ENCODE measurements at places on chromosomes 12 and 14.

DNA sequence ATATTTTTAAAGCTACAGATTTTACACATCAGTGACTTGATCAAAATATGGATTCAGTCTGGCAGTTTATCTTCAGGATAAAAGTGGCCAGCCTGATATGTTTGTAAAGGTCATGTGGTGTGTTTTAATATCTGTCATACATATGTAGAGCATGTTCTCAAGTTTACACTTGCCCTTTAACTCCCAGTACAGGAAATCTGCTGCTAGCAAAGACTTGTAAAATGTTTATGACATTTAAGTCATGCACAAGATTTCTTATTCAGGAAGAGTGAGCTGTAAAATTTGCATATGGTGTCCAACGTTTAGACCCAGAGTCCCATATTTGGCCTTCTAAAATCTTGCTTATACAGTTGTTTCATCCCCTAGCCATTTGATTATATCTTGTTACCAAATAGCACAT, 197.5 kb upstream of the FLRT2 start:
- no peak for DNase-seq

GRCh38 chr12:45439039-45439438, 223.1 kb downstream of the ANO6 start:
- DNase-seq: no peak

DNA sequence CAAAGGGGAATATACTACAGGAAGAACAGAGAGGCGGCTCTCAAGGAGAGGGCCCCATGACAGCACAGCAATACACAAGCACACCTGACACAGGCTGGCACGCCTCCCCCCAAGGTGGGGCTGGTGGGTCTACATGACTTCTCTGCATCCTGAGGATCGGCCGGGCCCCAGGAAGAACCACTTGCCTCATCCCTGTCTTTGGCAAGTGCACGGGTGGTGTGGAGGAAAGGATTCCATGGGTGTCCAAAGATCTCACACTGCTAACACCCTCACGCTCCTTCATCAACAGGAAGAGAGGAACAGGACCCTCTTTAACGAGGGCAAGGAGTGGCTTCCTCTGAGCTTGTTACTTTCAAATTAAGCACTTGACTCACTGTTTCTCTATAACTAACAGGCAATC, 7.3 kb downstream of the VAMP1 start:
- no peak for DNase-seq

DNA sequence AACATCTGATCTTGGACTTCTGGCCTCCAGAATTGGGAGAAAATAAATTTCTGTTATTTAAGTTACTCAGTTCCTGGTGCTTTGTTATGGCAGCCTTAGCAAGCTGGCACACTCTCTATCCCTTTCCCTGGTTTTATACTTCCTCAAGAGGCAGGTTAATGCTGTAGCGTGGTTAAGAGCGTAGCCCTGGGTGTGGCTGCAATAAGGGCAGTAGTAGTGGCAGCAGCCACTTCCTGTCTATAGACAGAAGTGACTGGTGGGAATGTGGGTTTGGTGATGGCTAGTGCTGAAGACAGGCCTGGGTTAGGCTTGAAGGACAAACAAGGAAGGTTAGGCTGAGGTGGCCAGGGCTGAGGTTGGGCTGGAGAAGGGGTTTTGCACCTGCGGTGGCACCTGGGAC, 3.6 kb upstream of the LGALS3 start:
- no peak for DNase-seq

DNA sequence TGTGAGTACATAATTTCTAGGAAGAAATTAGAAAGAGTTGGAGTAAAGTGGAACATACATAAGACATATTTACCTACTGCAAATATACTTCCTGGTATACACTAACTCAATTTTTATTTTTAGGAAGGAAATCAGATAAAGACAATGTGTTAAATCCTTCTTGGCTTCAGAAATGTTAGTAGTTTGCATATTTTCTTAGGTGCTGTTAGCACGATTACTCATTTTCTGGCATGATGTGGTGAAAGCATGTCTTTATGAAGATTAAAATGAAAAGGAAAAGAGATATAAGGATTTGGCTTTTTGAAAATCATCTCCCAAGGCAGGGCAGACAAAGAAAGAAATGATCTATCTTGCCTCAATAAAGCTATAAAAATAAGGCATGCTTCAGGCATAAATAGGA, 287.6 kb upstream of the E2F7 start:
- DNase-seq: no peak

GRCh38 chr14:100091386-100091785, 26.2 kb downstream of the EVL start:
- no peak for DNase-seq

GRCh38 chr14:103007555-103007954, 49.8 kb downstream of the CDC42BPB start:
- no peak for DNase-seq

GRCh38 chr14:45249856-45250575, 3.0 kb downstream of the MIS18BP1 start:
- no peak for DNase-seq

DNA sequence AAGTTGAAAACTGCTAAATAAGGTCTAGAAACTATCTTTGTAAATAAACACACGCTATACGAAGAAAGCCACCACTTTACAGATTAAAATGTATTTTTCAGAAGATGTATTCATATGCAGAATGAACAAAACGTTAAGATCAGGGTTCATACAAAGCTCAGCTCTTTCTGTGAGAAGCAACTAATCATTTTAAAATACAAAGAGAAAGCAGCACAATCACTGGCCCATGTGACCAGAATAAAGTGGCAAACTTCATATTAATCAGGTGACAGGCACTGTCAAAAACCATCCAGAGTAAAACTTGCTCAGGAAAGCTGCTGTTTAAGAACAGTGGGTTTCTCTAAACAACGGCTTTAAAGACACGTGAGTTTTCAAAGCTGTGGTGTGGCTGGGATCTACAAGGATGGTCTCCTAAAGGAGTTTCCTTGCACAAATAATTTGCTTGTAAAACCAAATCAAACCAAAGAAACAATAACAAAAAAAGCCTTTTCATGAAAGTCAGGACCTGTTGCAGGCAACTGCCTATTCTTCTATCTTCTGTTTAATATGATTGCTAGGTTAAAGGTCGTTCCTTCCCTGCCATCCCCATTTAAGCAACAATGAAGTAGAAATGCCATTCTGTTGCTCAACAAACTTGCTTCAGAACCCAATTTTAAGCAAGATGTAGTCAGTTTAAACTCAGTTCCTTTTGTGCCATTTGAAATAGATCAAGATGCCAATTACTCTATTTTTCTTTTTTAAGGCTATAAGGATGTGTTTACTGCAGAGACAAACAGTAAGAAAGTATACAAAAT, 22.3 kb downstream of the SEL1L start:
- no peak for DNase-seq

- DNase-seq: no peak
Observed at GRCh38 chr12:38201461-38202276, 114.9 kb upstream of the ALG10B start.

DNA sequence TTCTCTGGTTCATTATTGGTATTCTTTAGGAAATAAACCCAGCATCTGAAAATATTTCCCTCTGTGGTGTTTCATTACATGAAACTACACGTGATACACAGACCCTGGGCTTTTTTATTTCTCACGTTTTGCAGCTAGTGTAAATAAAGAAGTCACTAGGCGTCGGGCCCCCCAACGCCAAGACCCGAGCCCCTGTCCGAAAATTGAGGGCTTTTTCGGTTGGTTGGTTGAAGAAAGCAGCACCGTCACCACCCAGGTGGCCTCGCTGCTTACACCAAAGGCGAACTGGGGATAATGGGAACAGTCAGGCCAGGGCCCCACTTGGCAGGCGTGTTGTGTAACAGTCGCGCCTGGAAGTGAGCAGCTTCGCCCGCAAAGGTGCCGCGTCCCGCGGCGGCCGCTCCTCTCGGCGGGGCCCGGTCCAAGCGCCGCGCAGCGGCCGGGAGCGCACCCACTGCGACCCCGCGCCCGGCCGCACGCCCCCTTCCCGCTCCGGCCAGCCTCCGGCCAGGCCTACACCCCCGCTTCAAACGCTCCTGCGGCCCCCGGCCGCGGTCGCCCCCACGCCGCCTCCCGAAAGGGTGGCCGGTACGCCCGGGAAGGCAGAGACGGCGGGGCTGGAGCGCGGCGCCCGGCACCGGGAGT, 1.2 kb downstream of the DUSP16 start:
- peak; percentile 13 for DNase-seq

DNA sequence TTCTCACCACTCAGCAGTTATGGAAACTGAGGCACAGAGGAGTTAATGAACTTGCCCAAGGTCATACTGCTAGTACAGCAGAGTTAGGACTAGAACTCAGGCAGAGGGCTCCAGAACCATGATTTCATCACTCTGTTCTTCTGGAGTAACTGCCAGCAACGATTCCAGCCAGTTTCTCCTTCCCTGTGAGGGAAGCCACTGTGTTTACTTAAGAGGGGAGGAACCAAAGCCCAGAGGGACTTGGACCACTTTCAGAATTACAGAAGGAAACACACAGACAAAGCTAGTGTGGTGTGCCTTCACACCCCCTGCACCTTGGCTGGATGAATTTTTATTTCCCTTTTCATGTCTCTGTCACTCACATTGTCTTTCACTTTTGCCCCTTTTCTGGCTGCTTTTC, 398.2 kb downstream of the DPF3 start:
- DNase-seq: no peak

DNA sequence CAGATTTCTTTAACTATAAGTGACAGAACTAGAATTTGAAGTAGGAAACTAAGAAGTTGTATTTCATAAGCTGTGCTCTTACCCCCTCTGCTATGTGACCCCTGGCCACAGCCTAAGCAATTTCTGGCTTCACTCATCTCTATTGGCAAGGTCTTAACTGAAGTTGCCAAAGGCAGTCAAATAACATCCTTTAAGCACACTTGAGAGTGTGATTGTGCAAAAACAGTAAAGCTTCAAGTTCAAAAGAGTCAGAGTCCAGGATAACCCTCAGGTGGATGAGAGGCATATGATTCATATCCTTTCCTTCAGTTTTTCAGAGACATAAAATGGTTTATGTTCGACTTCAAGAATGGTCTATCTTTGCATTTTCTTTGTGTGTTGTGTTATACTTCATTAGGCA, 45.2 kb downstream of the GRIP1 start:
- DNase-seq: no peak

DNA sequence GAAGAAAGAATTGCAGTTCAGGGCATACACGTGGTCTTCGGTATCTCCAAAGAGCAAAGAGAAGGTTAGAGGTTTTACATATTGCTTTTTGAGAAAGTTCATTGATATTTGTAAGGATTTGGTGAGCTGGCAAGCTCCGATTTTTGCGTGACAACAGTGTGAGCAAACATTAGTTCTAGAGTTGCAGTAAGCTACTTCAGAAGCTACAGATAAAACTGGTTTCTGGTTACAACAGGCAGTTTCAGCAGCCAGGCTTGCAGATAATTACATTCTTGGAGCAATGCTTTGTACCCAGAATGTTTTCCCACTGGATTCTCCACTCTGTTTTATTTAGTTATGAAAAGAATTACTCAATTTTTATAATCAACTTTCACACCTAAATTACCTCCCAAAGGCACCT, 28.2 kb downstream of the KLRK1 start:
- no peak for DNase-seq

- DNase-seq: no peak
Observed at GRCh38 chr14:103889313-103890051, 38.8 kb upstream of the TDRD9 start.

DNA sequence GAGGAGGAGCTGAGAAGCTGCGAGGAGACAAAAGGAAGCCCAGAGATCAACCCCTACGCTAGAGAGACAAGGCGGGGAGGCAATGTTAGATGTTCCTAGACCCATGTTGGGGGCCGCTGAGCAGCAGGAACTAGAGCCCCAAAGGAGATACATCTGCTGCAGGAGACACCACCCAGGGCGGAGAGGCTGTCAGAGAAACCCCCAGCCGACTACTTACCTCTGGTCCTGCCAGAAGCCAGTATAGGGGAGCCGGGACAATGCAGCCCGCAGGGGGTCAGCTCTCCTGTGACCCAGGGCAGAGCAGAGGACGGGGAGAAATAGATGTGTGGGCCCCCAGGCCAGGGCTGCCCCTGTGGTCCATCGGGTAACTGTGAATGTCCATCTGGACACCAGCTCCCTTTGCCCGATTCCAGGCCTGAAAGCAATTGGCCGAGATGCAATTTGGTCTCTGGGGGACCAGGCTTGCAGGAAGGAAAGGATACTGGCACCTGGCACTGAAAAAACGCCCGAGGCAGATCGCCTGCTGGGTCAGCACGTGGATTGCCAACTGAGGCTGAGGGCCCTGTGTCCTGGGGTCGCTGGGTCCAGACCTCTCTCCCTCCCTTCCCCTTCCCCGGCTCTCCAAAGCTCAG, 34.9 kb downstream of the SYNE3 start:
- no peak for DNase-seq

GRCh38 chr14:37369425-37369824, 171.7 kb downstream of the MIPOL1 start:
- no peak for DNase-seq

- no peak for DNase-seq
Observed at GRCh38 chr12:22230280-22230794, 104.2 kb downstream of the ST8SIA1 start.

Data from stimulated activated CD8-positive, alpha-beta memory T cell treated with anti-CD3 and anti-CD28 coated beads, Interleukin-15, amount 100 ng/mL, for 48 hours (primary cell).